Cerebellar nuclear complex (tissue), 1 donor: ENCODE measurements at places on chromosomes 16 and 17.
A peak's percentile ranks its signal among the peaks of the same experiment; 100 is the strongest.

- DNase-seq, result no peak
These were observed 570.5 kb downstream of the WWOX start for GRCh38 chr16:78669994-78670393.

GRCh38 chr16:4315186-4316107 is at the start of gene GLIS2:
TSS of gene GLIS2 (plus strand) at chr16:4316067. CDS start at chr16:4332281, 16,214 bp downstream.
- no peak for DNase-seq

- DNase-seq, result no peak
These were observed 39.0 kb upstream of the SEC14L1 start for GRCh38 chr17:77101521-77102410.

DNA sequence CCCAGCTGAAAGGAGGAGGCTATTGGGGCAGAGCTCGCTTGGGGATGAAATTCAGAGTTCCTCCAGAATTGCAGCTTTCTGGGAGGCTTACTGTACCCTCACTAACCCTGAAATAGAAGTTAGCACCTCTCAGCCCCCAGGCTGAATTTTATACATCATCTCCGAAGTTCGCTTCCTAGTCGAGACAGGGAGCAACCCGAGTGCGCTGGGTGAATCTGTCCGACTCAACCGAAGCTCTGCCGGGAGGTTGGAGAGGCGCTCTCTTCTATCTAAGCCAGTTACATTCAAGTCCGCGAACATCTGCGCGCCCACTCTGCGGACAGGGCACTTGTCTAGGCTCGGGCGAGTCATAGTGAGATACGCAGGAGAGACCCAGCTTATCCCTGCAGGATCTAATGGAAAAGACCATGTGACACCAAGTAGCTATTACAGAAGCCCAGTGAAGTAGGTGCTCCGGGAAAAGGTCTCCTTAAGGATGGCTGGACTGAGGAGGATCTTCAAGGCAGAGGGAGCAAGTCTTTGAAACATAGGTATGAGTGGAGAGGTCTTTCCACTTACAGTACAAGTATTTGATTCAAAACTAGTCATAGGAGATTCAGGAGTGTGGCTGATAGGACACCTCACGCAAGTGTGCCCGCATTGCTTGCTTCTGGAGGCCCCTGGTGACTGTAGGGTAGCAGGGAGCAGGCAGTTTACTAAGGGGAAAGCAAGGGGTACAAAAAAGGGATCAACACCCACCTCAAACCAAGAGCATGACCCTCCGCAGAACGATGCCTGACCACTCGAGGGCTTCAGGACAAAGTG is 646 bp upstream of the HES7 start:
- DNase-seq, result no peak

- no peak for DNase-seq
These were observed 96.3 kb downstream of the GSG1L start for GRCh38 chr16:27967169-27967568.

DNA sequence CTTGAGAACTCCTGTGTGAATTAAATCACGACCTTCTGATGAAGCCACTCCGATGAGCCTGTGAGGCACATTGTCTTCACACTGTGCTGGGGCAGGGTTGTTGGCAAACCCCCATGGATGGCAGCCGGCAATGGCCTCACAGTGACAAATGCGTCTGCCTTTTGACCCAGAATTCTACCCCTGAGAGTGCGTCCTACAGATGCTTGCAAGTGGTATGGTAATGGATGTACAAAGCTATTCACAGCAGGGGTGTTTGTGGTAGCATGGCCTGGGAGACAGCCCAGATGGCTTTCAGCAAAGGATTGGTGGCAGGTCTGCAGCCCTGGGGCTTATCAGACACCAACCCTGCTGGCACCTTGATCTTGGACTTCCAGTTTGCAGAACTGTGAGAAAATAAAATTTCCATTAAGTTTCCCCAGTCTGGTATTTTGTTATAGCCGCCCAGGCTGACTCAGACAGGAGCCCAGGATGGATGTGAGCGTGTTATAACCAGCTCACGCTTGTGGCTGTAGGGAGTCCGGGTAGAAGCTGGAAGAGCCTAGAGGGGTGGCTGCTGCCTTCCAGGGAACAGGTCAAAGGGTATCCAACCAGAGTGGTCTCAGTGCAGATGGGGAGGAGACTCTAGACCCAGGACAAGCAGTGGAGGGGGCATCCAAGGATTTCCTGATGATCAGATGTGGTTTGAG is 10.1 kb downstream of the AFMID start:
- no peak for DNase-seq

GRCh38 chr17:35584061-35584460 is 3.1 kb upstream of the AP2B1 start:
- DNase-seq, result no peak

DNA sequence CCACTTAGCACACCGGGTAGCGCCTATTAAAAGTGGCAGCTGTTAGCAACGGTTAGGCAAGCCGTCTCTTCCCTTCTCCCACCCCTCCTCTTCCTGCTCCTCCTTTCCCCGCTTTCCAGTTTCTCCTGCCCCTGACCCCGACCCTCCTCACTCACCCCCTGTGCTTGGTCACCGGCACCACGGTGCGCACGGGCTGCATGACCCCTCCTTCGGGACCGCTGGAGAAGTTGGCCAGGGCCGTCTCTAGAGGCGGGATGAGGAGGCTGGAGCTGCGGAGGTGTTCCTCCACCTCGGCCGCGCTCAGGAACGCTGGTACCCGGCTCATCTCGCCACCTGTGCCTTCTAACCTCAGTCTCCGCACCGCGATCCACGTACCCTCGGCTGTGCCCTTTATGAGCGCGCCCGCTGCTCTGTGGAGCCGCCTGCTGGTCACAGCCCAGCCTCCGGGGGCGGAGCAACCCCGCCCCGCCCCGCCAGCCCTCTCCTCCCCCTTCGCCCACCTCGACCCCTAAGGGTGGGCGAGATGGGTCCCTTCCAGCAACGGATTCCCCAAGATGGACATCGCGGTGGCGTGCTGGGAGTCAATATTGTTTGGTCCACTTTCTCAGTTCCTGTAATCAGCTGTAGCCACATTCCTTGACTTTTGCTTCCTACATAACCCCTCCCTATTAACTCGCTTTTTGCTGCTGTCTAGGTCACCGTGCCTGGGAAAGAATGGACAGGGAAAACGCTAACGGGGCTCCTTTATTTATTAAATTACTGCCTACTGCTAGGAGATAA is at the start of gene CRYM:
Gene CRYM (minus strand): TSS at position 364 of the 780 bp plus-strand sequence. CDS start 39 bp downstream, at position 325.
- peak; percentile 70 for DNase-seq

DNA sequence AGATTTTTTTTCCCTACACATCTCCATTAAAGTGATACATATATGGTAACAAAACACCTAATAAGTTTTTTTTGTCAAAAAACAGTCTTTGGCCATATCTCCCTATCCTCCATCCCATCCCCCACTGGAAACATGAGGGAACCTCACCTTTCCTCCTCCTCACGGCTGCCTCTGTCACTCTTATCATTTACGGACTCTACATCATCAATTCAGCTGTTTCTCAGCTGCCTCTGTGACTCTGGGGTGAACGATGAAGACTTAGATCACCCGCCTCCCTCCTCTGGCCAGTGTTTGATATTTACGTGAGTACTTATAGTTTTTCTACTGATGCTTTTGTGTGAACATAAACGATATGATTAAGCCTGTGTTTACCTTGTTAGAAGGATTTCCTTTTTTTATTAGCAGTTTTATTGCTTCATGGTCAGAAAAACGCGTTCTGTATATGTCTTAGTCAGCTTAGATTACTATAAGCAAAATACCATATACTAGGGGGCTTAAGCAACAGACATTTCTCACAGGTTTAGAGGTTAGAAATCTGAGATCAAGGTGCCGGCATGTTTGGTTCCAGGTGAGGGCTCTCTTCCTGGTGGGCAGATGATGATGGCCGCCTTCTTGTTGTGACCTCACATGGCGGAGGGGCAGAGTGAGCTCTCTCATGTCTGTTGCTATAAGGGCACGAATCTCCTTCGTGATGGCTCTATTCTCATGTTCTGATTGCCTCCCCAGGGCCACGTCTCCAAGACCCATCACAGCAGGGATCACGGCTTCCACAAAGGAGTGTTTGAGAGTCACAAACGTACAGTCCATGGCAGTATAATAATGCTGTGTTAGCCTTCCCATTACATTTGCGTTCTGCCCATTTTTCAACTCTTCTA is 32.1 kb downstream of the DNAH17 start:
- DNase-seq, result no peak

DNA sequence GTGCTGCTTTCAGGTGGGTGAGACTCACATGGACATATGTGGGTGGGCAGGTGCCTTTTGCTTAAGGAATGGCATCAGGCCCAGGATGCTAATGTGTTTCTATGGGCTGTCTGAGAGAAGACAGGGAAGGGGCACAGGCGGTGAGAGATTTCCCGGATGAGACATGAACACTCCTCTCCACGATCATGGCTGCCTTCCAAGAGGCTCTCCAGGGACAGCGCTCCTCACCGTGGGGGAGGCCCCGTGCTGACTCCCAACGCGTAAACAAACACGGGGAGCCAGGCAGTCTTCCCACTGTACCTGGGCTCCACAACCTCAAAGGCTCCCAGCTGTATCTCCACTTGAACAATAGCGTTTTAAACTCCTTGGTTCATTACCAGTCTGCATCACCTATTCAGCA is 42.8 kb downstream of the CDK5R1 start:
- DNase-seq, result no peak

DNA sequence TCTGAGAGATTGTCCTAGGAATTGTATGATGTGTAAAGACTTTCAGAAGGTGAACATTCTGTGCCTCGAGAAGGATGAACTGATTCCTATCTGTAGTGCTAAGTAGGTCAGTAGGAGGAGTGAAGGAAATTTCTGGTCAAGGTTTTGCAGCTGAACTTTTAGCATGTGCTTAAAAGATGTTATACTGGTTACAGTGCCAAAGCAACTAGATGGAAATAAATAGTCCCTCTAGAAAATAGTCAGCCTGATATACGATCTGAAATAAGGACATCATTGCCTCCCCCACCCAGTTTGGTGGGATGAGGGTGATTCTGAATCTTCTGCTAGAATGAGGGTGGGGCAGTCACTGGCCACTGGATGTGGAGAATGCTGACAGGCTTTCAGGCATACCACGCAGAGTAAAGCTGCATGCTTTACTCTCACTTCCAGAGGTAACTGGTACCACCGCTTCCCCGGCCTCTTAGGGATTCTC is 57.2 kb upstream of the VPS4A start:
- DNase-seq, result no peak

- DNase-seq, result no peak
These were observed 22.5 kb downstream of the OR1D5 start for GRCh38 chr17:3040882-3041281.

DNA sequence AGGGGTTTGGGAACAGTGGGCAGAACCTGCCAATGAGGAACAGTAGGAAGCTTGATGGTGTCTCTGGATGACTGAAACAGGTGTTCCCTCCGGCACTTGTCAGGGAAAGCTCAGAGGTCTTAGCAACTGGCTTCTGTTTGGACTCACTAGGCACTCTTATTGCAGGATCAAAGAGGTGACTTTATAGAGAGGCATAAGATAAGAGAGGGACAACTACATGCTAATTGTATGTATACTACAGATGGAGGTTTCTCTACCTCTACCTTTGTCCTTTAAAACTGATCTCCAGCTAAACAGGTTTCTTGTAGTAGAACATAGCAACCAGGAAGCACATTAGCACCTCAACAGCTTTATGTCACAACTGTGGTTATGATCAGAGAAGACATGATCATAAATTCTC is 7.6 kb downstream of the CNTD1 start:
- no peak for DNase-seq

- DNase-seq, result no peak
These were observed 61.0 kb downstream of the TNRC6C start for GRCh38 chr17:78019367-78019975.

DNA sequence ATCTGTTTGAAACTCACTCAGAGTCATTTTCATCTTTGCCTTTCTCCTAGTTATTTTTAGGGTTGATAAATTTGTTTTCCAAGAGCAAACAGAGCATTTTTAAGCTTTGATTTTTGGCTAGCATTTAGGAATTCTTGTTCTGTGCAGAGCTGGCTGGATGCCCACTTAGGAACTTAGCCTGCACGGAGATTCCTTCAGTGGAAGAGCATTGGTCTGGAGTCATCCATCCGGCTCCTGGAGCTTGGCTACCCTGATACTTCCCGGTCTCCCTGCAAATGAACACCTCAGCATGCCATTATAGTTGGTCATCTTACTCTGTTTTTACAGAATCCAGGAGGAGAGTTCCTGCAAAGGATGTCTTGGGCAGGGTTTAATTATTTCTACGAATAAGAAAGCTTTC is 57.1 kb downstream of the SPECC1 start:
- no peak for DNase-seq

- DNase-seq, result no peak
These were observed 14.7 kb upstream of the GSG1L start for GRCh38 chr16:28078261-28078660.

- DNase-seq, result no peak
These were observed 100.1 kb downstream of the IRF8 start for GRCh38 chr16:85998868-85999729.

DNA sequence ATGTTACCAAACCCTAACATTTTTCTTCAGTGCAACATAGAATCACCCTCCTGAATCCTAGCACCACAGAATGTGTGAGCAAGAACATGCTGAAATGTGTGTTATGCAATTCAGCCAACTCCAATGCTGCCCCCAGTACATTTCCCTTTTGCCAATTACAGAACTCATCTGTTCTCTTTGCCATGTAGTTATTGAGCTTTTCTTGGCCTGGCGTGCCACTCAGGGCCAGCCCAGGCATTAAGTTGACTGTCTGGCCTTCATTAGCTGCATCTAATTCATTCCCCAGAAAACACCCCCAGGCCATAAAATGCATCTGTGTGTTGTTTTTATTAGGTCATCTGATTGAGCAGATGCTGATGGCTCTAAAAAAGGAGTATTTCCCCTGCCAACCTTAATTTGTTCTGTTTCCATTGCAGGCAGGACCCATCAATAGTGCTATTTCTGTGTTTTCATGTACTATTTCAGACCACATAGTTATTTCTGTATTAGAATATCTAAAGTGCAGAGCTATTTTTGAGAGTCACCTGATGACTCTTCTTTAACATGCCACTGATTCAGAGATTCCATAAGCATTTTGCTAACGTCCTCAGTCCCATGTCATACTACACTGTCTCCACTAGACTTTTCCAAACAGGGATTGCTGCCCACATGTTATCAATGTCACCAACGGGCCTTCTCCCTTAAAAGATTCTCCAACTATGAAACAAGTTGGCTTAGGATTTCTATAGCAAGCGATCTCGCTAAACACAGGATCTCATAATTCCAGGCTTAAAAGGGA is 969.7 kb downstream of the CDH11 start:
- DNase-seq, result no peak

GRCh38 chr17:28956861-28957260 is 5.5 kb upstream of the PHF12 start:
- DNase-seq, result no peak
